ENCODE measurements at places on chromosomes 5 and 9. TPM values are rescaled to one million over a fixed set of nuclear protein-coding genes. Genes with fewer than 3 reads are reported as not detected.

Gene SEMA6A
- not detected for total RNA-seq

GRCh38 chr5:178238711-178239592, 6.3 kb upstream of the PHYKPL start:
- peaks cover 94% of the 10 kb centered on the region for H3K4me1 ChIP-seq
- peaks cover 6% of the 10 kb centered on the region for H3K36me3 ChIP-seq
- DNase-seq, result peak; percentile 79

GRCh38 chr5:75242067-75242466, 5.4 kb upstream of the ANKRD31 start:
- no peak for DNase-seq
- no peak overlapping the region for H3K4me3 ChIP-seq
- no peak overlapping the region for H3K27ac ChIP-seq
- H3K36me3 ChIP-seq, result no peaks in the 10 kb centered on the region
- no peaks in the 10 kb centered on the region for H3K27me3 ChIP-seq

DNA sequence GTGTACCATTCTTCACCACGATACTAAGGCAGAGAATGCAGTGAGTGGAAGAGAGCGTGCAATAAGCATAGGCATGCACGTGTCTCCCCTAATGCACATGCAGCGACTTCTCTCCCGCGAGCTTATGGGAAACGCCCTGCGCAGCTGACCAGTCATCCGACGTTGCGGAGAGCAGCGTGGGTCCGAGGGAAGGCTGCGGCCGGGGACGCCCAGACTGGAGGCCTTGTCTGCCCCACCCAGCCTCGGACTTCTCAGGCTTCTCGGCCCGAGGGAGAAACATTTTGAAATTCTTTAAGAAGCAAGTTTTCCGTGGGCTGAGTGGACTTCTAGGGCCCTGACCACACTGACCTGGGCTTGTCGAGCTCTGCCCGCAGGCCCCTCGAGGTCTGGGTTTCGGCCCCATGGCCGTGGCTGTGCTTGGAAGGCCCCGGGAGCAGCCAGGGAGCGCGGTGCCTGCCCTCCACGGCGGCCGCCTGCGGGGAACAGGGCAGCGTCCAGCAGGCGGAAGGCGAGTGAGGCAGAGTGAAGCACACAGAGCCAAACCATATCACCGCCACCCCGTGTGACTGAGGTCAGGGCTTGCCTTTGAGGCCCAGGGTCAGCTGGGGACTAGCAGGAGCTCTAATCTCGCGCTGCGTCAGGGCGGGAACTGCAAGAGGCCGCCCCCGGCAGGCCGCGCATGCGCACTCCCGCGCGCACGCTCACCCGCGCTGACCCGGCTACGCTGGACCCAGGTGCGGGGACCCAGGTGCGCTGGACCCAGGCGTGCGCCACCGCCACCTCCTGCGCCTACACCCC, 60.0 kb upstream of the IRX1 start:
- H3K4me1 ChIP-seq, result no peaks in the 10 kb centered on the region
- DNase-seq, result no peak
- H3K36me3 ChIP-seq, result no peaks in the 10 kb centered on the region
- no peaks in the 10 kb centered on the region for H3K27me3 ChIP-seq
- no peak overlapping the region for H3K27ac ChIP-seq
- no peak overlapping the region for H3K4me3 ChIP-seq

GRCh38 chr5:52789851-52790250, 2.1 kb downstream of the ITGA1 start:
- H3K27me3 ChIP-seq, result no peaks in the 10 kb centered on the region
- H3K36me3 ChIP-seq, result peaks cover 16% of the 10 kb centered on the region
- no peak overlapping the region for H3K27ac ChIP-seq
- peaks cover 40% of the 10 kb centered on the region for H3K4me1 ChIP-seq
- H3K4me3 ChIP-seq, result peak overlapping the region; percentile 92

Gene SELENOP
- 0.55 TPM for total RNA-seq

GRCh38 chr5:32020271-32020670, 153.8 kb downstream of the GOLPH3 start:
- no peak for DNase-seq
- peaks cover 11% of the 10 kb centered on the region for H3K4me1 ChIP-seq
- H3K27me3 ChIP-seq, result no peaks in the 10 kb centered on the region
- H3K27ac ChIP-seq, result peak overlapping the region; percentile 62
- H3K36me3 ChIP-seq, result no peaks in the 10 kb centered on the region

Measured in activated CD8-positive, alpha-beta T cell treated with anti-CD3 and anti-CD28 coated beads, Interleukin-2, amount 10 ng/mL, durations not matched to agents 7 days and 5 days (primary cell).